ENCODE measurements at places on chromosomes 12 and 14. TPM values are rescaled to one million over a fixed set of nuclear protein-coding genes. Genes with fewer than 3 reads are reported as not detected.
A peak's percentile ranks its signal among the peaks of the same experiment; 100 is the strongest.

GRCh38 chr14:89902881-89903280 lies 51.6 kb downstream of the EFCAB11 start:
- no peaks in the 10 kb centered on the region for H3K36me3 ChIP-seq
- H3K27ac ChIP-seq, result no peak overlapping the region
- H3K4me1 ChIP-seq, result peaks cover 7% of the 10 kb centered on the region
- no peak overlapping the region for H3K4me3 ChIP-seq
- no peaks in the 10 kb centered on the region for H3K27me3 ChIP-seq

GRCh38 chr12:83220774-83221173 lies 534.1 kb downstream of the TMTC2 start:
- H3K4me3 ChIP-seq, result no peak overlapping the region
- no peaks in the 10 kb centered on the region for H3K4me1 ChIP-seq
- no peaks in the 10 kb centered on the region for H3K36me3 ChIP-seq
- no peaks in the 10 kb centered on the region for H3K27me3 ChIP-seq
- no peak for DNase-seq
- no peak overlapping the region for H3K27ac ChIP-seq

DNA sequence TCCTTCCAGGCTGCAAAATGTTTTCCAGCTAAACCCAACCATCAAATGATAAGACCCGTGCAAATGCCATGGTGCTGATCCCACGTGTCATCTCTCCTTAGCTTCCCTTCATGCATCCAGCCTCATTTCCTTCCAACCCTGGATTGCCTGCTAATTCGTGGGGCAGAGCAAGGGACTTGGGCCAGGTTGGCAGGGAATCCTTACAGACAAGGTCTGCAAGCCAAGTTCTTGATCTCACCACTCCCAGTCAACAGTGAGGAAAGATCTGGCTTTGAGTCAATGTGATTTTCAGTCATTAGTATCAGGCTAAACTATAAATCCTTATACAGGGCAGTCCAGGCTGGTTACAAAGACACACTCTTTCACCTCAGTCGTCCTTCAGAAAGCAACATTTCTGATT lies 150.9 kb downstream of the ANO2 start:
- no peaks in the 10 kb centered on the region for H3K4me1 ChIP-seq
- no peaks in the 10 kb centered on the region for H3K36me3 ChIP-seq
- H3K4me3 ChIP-seq, result no peak overlapping the region
- H3K27ac ChIP-seq, result no peak overlapping the region

- no peak for DNase-seq
- no peaks in the 10 kb centered on the region for H3K36me3 ChIP-seq
- H3K27me3 ChIP-seq, result no peaks in the 10 kb centered on the region
- peak overlapping the region; percentile 73 for H3K27ac ChIP-seq
- H3K4me3 ChIP-seq, result peak overlapping the region; percentile 89
- H3K4me1 ChIP-seq, result peaks cover 51% of the 10 kb centered on the region
These were observed 1.9 kb downstream of the FBRSL1 start for GRCh38 chr12:132491761-132492378.

DNA sequence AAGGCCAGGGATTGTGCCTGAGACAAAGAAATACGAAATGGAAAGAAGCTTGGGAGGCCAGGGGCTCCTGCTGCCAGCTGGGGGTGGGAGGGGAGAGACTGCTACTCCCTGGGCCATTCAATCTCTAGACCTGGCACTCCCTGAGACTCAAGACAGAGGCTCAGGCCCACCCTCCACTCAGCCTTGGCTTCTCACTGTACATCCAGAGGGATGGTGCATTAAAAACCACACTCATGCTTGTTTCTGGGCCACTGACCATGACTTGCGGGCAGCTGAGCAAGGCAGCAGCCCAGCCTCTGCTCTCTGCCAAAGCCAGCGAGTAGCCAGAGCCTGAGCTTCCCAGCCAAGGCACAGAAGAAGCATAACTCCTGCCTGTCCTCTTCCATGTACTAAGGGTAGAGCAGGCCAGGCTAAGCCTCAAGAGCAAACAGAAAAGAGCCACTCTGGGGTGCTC lies 41.5 kb downstream of the PITPNM2 start:
- H3K27me3 ChIP-seq, result no peaks in the 10 kb centered on the region
- H3K36me3 ChIP-seq, result no peaks in the 10 kb centered on the region
- DNase-seq, result peak; percentile 63
- H3K27ac ChIP-seq, result peak overlapping the region; percentile 78

- peaks cover 4% of the 10 kb centered on the region for H3K4me1 ChIP-seq
These were observed 659.0 kb upstream of the TBX3 start for GRCh38 chr12:115343008-115343407.

DNA sequence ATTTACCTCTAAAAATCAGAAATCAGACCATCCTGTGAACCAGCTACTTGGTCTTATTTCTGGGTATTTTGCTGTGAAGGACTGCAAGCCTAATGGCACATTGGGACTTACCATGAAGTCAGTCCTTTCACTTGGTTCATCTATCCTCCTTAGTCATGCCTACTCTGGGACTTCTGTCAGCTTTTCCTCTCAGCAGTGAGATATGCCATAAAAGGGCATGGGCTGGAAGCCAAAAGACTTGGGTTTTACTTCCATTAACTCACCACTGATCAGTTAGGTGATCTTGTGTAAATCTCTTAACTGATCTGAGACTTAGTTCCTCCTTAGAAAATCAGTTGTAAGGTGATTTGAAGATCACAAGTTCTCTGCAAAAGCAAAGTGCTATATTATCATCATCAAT lies 116.5 kb downstream of the PAH start:
- H3K4me1 ChIP-seq, result no peaks in the 10 kb centered on the region
- no peak overlapping the region for H3K4me3 ChIP-seq
- DNase-seq, result no peak
- H3K36me3 ChIP-seq, result no peaks in the 10 kb centered on the region
- H3K27ac ChIP-seq, result no peak overlapping the region

DNA sequence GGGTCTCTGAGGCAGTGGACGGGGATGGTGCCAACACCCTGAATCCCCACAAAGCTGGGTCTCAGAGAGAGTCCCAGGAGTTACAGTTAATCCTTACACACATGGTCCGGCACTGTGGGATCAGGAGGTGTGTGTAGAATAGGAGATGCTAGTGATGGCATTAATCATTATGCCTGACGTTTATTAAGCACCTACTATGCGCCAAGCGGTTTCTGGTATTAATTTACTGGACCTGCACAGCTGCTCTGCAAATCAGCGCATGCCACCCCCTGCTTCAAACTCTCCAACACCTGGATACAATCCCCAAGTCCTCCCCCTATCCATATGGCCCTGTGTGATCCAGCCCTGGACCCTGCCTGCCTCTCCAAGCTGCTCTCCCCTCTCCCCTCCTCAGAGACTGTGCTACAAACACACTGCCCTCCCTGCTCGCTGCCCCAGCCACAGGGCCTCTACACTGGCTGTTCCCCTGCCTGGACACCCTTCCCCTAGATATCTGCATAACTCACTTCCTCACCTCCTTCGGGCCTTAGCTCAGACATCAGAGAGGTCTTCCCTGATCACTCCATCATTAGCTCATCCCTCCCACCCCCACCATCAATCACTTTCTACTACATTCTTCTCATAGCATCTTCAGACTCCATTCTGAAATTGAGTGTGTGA lies 86.0 kb downstream of the RFLNA start:
- peaks cover 72% of the 10 kb centered on the region for H3K4me1 ChIP-seq
- peaks cover 22% of the 10 kb centered on the region for H3K36me3 ChIP-seq
- no peak for DNase-seq
- no peak overlapping the region for H3K4me3 ChIP-seq

DNA sequence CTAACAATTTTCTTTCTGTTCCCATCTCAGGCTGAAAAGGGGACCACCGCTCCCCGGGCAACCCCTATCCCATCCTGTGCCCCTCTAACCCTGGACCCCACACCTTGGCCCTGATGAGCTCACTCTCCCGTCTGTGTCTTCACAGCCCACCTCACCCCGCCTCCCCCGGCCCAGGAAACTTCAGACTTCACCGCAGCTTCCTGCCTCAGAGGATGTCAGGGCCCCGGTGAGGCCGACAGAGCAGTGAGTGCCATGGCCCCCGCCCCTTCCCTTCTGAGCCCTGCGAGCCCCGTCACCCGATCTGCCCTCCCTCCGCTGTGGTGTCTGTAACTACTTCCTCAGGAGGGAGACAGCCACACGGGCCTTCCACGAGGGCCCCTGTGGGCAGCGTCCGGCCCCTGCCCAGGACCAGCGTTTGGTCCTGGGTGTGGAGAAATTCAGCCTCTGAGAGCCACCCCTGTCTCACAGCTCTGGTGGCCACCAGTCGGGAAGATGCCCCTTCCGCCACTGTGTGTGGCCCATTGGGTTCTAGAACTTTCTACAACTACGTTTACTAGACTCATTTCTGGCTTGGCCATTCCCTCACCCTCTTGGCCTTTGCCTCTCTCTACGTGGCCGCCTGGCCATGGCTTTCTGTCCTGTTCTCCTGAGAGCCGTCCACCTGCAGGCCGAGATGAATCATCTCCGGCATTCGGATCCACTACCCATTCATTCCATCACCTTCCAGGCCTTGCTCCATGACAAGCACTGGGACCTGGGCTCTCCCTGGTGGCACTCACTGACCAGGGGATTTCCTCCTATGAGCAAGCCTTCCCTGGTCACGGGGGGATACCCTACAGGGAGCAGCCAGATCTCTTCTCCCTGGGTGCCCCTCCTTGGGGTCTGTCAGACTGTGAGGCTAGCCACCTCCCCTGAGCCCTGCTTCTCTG lies 3.4 kb downstream of the RHOF start:
- no peak for DNase-seq
- H3K27me3 ChIP-seq, result no peaks in the 10 kb centered on the region
- H3K27ac ChIP-seq, result peak overlapping the region; percentile 50
- H3K36me3 ChIP-seq, result no peaks in the 10 kb centered on the region

DNA sequence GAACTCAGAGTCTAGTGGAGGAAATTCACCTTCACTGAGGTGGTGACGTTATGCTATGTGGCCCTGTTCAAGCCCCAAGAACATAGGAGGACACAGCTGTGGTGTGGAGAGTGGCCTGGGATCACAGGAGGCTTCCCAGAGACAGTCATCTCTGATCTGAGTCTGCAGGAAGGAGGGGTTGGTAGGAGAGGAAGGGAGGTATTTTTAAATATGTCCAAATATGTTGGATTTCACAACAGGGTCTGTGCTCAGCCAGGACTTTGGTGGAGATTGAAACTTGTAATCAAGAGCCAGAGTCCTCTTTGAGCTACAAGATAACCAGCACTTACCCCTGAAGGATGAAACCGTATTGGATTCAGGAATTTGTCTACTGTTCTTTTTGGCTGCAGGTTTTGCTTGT lies 26.4 kb upstream of the MED13L start:
- no peaks in the 10 kb centered on the region for H3K4me1 ChIP-seq
- H3K4me3 ChIP-seq, result no peak overlapping the region
- H3K27me3 ChIP-seq, result no peaks in the 10 kb centered on the region

DNA sequence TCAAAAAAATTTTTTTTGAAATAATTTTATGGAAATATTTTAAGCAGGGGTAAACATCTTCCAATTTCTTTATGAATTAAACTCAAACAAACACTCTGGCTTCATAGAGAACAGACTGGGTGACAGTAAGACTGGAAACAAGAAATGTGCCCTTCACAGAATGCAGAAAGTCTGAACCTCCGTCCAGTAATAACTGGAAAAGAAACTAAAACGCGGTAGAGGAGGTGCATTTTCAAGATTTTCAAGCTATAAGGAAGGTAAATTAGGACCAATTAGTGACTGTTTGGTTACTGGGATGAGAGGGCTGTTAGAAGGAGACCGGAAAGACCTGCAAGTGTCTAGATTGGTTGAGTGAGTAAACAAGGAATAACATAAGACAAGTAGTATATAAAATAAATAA lies 245.7 kb downstream of the CEP128 start:
- H3K4me3 ChIP-seq, result no peak overlapping the region
- no peak for DNase-seq
- no peaks in the 10 kb centered on the region for H3K27me3 ChIP-seq
- no peaks in the 10 kb centered on the region for H3K36me3 ChIP-seq
- H3K4me1 ChIP-seq, result no peaks in the 10 kb centered on the region

GRCh38 chr12:29157486-29157946 lies 8.4 kb downstream of the FAR2 start:
- H3K36me3 ChIP-seq, result no peaks in the 10 kb centered on the region
- no peak overlapping the region for H3K4me3 ChIP-seq
- H3K27ac ChIP-seq, result no peak overlapping the region
- DNase-seq, result no peak
- H3K27me3 ChIP-seq, result no peaks in the 10 kb centered on the region

- H3K36me3 ChIP-seq, result peaks cover 38% of the 10 kb centered on the region
- no peaks in the 10 kb centered on the region for H3K27me3 ChIP-seq
- peaks cover 66% of the 10 kb centered on the region for H3K4me1 ChIP-seq
These were observed 8.6 kb downstream of the ATP2A2 start for GRCh38 chr12:110289711-110290078.

DNA sequence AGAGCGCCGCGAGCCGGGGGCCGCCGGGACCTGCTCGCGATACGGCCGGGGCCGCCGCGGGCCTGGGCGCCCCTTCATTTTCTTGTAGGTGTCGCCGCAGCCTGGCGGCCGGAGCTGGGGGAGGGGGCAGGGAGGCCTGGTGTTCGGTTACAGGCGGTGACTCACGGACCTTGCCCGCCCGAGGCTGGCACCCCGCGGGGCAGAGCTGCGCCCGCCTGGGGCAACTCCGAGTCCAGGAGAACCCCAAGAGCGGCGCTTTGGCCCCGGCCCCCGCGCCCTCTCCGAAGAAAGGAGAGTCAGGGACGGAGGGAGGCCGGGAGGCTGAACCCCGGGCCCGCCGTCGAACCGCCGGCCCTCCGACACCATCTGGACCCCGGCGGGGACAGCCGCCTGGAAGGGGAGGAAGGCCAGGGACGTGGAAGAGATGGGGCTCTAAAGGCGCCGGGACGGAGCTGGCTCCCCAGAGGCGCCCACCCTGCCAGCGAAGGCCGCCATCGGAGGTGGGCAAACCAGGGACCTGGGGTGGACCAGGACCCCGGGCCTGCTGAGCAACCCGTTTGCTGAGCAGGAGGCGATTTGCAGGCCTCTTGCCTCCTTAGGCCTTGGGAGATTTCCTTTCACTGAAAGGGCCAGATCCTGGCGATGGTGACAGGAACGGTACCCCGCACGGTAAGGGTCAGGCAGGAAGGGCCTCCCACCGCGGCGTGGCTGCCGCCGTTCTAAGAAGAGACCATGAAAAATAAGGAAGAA lies 843 bp upstream of the NUAK1 start:
- H3K27me3 ChIP-seq, result no peaks in the 10 kb centered on the region
- peak overlapping the region; percentile 99 for H3K27ac ChIP-seq
- peaks cover 66% of the 10 kb centered on the region for H3K4me1 ChIP-seq

TMTC2 gene
- total RNA-seq, result 1.6 TPM

ASB2 gene
- 340 TPM for total RNA-seq

TEX52 gene
- not detected for total RNA-seq

VRTN gene
- total RNA-seq, result not detected

GPR137C gene
- not detected for total RNA-seq

RPL10L gene
- total RNA-seq, result not detected

LGALS3 gene
- 90.4 TPM for total RNA-seq

Measured in gastrocnemius medialis (tissue), 4 donors.